Osteoblast (primary cell): ENCODE measurements at places on chromosomes 3 and 15. TPM values are rescaled to one million over a fixed set of nuclear protein-coding genes. Genes with fewer than 3 reads are reported as not detected.
A peak's percentile ranks its signal among the peaks of the same experiment; 100 is the strongest.

- H3K27me3 ChIP-seq: peaks cover 38% of the 10 kb centered on the region
- H3K27ac ChIP-seq: no peak overlapping the region
- peak overlapping the region; percentile 80 for H3K4me3 ChIP-seq
- no peaks in the 10 kb centered on the region for H3K36me3 ChIP-seq
- peak; percentile 92 for DNase-seq
Observed at GRCh38 chr3:128486681-128487537, 6.1 kb downstream of the GATA2 start.

- H3K27me3 ChIP-seq: no peaks in the 10 kb centered on the region
- no peak overlapping the region for H3K27ac ChIP-seq
- peaks cover 82% of the 10 kb centered on the region for H3K36me3 ChIP-seq
- no peaks in the 10 kb centered on the region for H3K4me1 ChIP-seq
Observed at GRCh38 chr3:123161167-123161566, 40.6 kb upstream of the SEC22A start.

DNA sequence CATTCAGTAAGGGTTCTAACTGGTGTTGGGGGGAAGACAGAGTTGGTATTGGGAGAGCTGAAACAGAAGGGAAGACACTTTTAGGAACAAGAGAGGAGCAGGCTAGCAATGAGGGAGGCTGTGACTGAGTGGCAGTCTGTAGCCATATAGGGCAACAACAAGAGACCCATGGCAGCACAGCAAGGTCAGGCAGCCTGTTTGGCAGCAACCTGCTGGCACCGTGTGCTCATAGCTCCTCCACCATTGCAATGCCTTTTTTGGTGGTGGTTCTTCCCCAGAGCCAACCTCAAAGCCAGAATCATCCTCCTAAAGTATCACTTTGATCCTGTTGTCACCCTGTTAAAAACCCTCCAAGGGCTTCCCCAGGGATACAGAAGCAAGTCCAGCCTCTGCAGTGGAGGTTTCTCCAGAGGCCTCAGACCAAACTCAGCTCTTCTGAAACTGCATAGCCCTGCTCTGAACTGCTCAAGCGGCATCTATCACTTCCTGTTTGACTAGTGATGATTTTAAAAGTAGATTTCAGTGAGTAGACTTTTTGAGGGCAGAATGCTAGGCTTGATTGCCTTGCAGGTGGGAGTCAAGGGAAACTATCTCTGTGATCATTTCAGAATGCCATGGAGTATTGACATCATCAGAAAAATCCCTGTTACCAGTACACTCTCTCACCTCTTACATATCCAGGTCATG lies 176.9 kb downstream of the STAC start:
- DNase-seq: no peak
- no peaks in the 10 kb centered on the region for H3K27me3 ChIP-seq
- H3K4me1 ChIP-seq: no peaks in the 10 kb centered on the region
- H3K27ac ChIP-seq: no peak overlapping the region

- DNase-seq: no peak
- no peaks in the 10 kb centered on the region for H3K36me3 ChIP-seq
- no peaks in the 10 kb centered on the region for H3K27me3 ChIP-seq
- peak overlapping the region; percentile 98 for H3K27ac ChIP-seq
Observed at GRCh38 chr15:31402003-31402402, 75.4 kb downstream of the KLF13 start.

GRCh38 chr3:173755161-173755560 lies 357.6 kb downstream of the NLGN1 start:
- no peaks in the 10 kb centered on the region for H3K27me3 ChIP-seq
- H3K36me3 ChIP-seq: no peaks in the 10 kb centered on the region
- no peak overlapping the region for H3K4me3 ChIP-seq
- H3K4me1 ChIP-seq: peaks cover under 1% of the 10 kb centered on the region

- peak within 1 kb of the TSS; percentile 94 for H3K4me3 ChIP-seq
- DNase-seq: peak; percentile 100
- H3K27me3 ChIP-seq: no peaks in the 10 kb centered on the region
- peak within 1 kb of the TSS; percentile 88 for H3K27ac ChIP-seq
- H3K4me1 ChIP-seq: peaks cover 22% of the 10 kb centered on the region
Observed at GRCh38 chr3:49469936-49470713, at the start of gene DAG1. DAG1 (plus strand) TSS chr3:49470267; CDS start chr3:49510535, 40,268 bp downstream.

- H3K27ac ChIP-seq: no peak overlapping the region
- no peaks in the 10 kb centered on the region for H3K4me1 ChIP-seq
- H3K27me3 ChIP-seq: peaks cover 5% of the 10 kb centered on the region
- no peaks in the 10 kb centered on the region for H3K36me3 ChIP-seq
Observed at GRCh38 chr15:88818920-88819319, 15.7 kb downstream of the ACAN start.

- H3K27ac ChIP-seq: peak overlapping the region; percentile 48
- no peak overlapping the region for H3K4me3 ChIP-seq
- H3K27me3 ChIP-seq: no peaks in the 10 kb centered on the region
- no peak for DNase-seq
Observed at GRCh38 chr3:120469440-120469839, 18.6 kb upstream of the FSTL1 start.

Gene DAZL
- not detected in 2 replicates for total RNA-seq

Gene CYP8B1
- not detected in 2 replicates for total RNA-seq

Gene TLR9
- total RNA-seq: not detected in 2 replicates
